ENCODE measurements at places on chromosomes 16 and 17. TPM values are rescaled to one million over a fixed set of nuclear protein-coding genes. Genes with fewer than 3 reads are reported as not detected.

- no peak for DNase-seq
Measured at GRCh38 chr17:32623196-32623595, 136.4 kb downstream of the CDK5R1 start.

- DNase-seq: no peak
Measured at GRCh38 chr16:79407461-79408135, 192.9 kb downstream of the MAF start.

The CDH11 gene
- 26.9 TPM for total RNA-seq

DNA sequence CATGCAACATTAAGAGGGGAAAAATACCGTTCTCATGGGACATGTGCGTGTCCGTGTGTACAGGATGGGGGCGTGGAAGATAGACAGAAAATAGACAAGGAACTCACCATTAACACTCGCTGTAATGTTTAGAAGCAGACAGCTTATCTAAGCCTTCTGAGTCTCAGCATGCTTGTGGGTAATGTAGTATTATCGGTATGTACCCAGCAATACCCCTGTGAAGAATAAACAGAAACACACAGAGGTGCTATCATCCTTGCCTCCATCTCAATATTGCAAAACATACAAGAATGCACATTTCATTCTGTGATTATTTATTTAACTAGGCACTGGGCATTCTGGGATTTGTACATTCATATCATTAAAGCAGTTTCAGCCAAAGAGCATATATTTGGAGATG lies 42.0 kb upstream of the RBFOX1 start:
- no peak for DNase-seq

The DERL2 gene
- 75.3 TPM for total RNA-seq

The ZG16B gene
- total RNA-seq: 1.3 TPM

GRCh38 chr17:72421128-72422092 lies 300.6 kb downstream of the SOX9 start:
- DNase-seq: peak; percentile 100

- no peak for DNase-seq
Measured at GRCh38 chr16:10678655-10679054, 16.1 kb downstream of the TEKT5 start.

The CLEC19A gene
- total RNA-seq: 0.38 TPM

The PYY gene
- total RNA-seq: not detected

The CCDC40 gene
- 1.1 TPM for total RNA-seq

DNA sequence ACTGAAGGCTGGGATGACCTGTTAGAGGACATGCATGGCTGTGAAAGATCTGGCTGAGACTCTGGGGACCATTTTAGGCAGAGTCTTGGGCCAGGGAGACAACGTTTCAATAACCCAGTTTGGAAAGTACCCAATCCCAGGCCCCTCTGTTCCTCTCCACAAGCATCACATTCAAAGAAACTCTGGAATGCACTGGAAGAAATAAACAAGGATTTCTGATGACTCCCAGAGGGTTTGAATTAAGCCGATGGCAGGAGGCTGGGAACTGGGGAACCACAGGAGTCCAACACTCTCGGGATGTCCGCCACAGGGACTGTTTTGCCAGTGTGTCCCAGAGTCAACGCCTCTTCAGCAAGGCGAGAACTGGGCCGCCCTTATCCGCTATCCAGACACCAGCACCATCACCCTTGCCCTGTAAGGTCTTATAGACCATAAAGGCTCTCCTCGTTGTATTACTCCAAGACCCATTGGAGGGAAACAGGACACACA lies 3.3 kb downstream of the PMP22 start:
- peak; percentile 30 for DNase-seq

GRCh38 chr16:15958703-15959348 lies 9.4 kb downstream of the ABCC1 start:
- no peak for DNase-seq

The DHX58 gene
- 10.0 TPM for total RNA-seq

GRCh38 chr16:14611660-14612059 lies 18.4 kb downstream of the PARN start:
- no peak for DNase-seq

DNA sequence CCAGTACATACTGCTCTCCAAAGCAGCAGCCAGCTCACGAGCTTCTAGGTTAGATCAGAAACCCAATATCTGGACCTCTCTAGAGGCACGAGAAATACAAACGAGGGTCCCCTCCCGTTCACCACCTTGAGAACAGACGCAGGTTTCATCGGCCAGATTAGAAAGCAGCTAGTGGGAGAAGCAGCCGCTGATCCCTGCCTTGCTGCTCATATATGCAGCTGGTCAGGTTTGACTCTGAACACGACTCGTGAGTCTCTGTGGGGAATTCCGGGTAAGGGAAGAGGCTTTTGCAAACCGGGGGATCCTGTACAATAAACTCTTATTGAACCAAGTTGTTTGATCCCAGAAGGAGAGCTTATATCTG lies 1.6 kb downstream of the VAT1L start:
- DNase-seq: no peak

DNA sequence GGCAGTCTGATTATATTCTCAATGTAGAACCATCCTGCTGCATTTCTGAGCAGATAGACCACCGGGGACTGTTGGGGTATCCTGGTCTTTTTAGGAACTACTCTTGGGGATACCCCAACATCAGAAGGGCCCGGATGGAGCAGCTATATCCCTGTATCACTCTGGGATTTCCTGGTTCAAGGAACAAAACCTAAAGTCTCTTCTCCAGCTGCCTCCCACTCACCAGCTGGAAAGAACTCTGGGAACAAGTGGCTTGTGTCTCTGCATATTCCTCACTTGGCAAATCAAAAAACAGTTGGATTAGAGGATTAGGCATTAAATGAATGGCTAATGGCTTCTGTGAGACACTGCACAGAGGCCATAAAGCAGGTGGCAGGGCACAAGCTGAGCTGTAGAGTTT lies 62.3 kb upstream of the HS3ST2 start:
- DNase-seq: no peak

The CD300H gene
- total RNA-seq: not detected

DNA sequence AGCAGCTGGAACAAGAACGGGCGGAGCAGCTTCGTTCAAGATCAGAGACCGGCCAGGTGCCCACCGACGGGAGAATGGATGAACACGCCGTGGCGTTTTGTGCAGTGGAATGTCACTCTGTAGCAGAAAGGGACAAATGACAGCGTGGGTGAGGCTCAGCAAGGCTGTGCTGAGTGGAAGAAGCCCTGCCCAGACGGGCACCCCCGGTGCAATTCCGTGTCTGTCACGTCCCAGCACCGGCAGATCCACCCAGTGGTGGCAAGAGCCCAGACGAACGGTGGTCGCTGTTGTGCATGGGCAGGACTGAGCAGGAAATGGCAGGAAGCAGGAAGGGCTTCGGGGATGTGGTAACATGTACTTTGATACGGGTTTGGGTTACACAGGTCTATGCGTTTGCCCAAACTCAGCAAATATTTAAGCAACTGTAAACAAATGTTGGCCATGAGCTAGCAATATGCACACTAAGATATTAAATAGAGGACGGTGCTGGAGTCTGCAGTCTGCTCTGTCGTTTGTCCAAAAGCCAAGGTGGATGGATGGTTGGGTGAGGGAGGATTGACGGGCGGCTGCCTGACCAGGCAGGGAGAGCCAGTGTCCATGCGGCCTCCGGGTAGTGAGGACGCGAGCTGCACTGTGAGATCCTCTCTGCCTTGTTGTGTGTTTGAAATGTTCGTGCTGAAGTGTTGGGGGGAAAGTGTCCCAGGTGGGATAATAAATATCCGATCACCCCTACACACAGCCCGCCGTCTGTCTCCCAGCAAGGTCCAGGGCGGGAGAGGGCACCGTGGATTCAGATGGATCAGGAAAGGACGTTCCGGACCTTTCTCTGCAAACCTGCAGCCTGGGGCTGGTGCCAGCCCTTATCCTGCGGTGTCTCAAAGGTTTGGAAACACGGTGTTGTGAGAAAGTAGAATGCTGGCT lies 48.4 kb downstream of the COX4I1 start:
- no peak for DNase-seq

- DNase-seq: no peak
Measured at GRCh38 chr16:66212428-66212827, 154.1 kb upstream of the CDH5 start.

DNA sequence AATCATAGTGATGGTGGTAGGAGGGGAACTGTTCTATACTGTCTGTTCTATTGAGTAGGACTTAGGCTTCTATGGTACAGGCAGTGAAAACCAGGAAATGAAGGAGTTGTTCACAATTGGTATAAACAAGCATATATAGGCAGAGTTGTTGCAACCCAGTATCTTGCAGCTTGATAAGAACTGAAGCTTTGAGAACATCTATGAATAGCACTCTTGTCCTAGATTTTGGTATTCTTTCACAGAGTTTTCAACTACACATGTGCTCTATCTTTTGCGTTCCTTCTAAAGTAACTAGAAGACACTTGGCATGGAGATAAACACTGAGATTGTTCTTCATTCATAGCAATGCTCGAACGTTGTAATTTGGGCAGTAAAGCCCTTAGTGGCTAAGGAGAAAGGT lies 91.8 kb downstream of the KCNJ2 start:
- DNase-seq: no peak

- DNase-seq: no peak
Measured at GRCh38 chr16:84964386-84965128, 46.8 kb downstream of the ZDHHC7 start.

The TMIGD1 gene
- not detected for total RNA-seq

DNA sequence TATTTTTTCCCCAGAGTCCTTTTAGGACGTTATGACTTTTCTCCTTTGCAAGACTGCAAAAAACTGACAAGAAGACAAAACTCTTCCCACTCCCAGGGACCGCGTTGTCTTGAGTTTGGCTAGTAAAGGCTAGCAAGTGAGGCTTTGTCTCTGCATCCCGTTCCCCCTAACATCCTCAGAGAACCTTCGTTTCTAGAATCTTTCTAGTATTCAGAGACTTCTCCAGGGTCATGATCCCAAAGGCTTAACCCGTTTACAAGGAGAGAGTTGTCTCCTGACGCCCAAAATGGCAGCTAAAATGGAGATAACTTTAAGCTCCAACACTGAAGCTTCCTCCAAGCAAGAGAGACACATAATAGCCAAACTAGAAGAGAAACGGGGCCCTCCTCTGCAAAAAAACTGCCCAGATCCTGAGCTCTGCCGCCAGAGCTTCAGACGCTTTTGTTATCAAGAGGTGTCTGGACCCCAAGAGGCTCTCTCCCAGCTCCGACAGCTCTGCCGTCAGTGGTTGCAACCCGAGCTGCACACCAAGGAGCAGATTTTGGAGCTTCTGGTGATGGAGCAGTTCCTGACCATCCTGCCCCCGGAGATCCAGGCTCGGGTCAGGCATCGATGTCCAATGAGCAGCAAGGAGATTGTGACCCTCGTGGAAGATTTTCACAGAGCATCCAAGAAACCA lies 843 bp downstream of the ZNF174 start:
- no peak for DNase-seq

DNA sequence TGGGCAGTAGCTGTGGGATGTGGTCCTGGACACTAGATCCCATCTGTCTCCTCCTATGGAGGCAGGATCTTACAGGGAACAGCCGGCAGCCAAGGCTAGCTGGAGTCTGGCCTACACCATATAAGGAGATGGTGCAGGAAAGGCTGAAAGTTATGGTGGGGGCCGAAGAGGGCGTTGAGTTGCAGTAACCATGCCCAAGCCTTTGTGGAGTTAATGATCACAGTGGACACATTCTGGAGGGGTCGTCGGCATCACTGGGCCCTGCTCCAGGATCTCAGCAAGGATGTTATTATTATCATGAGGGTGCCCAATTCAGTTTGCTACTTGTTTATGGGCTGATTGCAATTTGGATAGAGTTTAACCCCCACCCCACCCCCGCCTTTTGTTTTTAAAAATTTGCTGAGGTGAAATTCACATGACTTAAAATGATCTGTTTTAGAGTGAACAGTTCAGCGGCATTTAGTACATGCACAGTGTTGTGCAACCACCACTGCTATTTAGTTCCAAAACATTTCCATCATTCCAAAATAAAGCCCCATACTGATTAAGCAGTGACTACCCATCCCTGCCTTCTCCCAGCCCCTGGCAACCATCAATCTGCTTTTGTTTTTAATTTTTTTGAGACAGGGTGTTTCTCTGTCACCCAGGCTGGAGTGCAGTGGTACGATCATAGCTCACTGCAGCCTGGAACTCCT lies 184.3 kb upstream of the CACNG3 start:
- no peak for DNase-seq

GRCh38 chr16:67426950-67427349 lies 4.0 kb upstream of the HSD11B2 start:
- no peak for DNase-seq

- DNase-seq: peak; percentile 68
Measured at GRCh38 chr16:27365142-27366089, 36.6 kb upstream of the IL21R start.

DNA sequence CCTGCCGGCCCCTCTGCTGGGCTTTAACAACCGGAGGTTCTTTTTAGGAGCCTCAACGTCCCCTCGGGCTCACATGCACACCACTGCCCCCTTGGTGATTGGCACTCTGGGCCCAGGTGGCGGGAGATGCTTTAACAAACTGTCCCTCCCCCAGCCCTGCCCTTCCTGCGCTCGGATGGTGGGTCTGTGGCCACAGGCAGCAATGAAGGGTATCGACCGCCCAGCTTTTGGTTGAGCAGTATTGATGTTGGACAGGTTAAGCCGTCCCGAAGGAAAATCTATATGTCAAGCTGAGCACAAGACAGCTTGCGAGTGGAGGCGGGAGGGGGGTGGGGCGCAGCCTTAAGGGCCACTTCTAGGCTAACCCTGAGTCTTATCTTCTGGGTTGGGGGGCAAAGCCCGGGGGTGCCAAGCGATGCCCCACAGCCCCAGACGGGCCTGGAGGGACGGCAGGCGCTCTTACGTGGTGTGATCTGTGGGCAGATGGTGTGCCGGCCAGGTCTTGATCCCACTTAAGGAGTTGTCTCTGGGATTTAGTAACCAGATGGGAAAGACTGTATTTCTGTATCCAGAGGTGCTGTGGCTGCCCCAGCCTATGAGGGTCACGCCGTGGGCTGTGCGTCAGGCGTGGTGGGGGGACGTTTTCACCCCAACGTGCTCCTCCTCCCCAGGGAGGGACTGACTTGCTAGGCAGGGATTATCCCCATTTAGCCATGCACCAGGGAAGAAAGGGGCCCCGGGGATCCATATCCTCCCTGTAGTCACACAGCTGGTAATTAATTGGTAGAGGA lies 6.2 kb downstream of the GSE1 start:
- DNase-seq: no peak

DNA sequence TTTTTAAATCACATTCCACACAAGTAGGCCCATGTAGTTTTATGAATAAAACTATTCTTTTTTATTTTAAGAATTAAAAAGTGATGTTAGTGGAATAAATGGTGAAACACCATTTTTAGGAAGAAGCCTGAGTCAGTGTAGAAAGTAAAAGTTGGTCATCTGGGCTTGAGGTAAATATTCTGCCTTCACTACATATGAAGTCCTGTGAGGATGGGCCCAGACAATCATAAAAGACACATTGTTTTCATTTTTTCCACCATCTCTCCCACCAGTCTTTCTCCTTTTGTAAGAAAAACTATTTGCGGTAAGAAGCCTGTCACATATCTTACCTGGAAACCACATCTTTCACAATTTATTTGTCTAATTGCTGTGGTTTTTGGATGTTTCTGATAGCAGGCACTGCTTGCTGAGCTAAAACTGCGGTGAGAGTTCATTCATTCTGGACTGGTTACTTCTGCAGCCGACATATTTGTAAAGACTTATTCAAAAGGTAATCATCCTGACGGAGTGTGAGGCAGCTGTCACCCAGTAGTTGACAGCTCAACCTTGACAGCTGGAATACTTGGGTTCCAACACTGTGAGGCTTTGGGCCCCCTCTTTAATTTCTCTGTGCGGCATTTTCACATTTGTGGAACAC lies 10.6 kb upstream of the RFFL start:
- peak; percentile 44 for DNase-seq

The CACNG4 gene
- 17.2 TPM for total RNA-seq

GRCh38 chr17:72393553-72393952 lies 272.7 kb downstream of the SOX9 start:
- peak; percentile 96 for DNase-seq

GRCh38 chr16:64925166-64925565 lies 196.7 kb downstream of the CDH11 start:
- DNase-seq: no peak
